GDM1 (cell line): ENCODE measurements at places on chromosomes 6 and 20.
A peak's percentile ranks its signal among the peaks of the same experiment; 100 is the strongest.

DNA sequence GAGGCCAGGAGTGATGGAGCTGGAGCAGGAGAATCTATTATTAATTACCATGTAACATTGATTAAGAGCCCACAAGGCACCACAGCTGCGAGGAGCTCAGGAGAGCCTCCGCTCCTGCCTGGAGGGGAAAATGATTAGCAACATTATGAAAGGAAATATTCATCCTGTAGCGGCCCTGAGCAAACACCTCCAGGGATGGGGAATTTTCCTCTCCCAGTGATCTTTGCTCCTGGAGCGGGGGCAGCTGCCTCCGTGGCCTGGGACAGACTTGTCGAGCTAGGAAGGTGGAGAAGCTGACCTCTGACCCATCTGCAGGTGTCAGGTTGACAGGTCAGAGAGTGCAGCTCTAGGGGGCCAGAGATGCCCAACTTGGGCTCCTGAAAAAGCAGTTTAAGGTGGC lies 40.1 kb upstream of the SIRPA start:
- no peak for DNase-seq

DNA sequence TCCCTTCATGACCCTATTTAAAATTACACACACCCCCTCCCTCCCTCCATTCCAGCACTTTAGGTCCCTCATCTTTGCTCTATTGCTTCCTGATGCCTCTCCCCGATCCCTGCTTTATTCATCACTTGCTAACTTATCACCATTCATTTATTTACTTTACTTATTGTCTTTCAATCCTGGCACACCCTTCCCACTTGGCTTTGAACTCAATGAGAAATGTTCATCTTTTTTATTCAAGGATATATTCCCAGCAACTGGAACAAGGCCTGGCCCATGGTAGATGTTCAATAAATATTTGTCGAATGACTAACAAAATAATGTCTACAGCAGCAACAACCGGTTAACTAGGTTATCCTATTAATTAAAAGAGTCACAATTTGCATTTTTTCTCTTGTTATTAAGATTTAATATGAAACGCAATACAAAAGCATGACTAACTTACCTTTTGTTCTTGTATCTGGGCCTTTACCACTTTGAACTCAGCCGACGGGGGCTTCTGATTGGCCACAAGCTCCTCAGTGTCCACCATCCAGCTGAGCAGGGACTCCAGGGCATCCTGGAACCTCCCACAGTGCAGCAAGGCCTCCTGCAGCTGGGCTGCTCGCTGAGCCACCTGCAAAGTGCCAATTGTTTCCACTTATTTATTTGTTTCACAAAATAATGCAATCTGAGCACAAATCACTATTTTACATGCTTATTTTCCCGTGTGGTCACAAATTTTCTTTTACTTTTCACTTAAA lies 107.8 kb downstream of the DST start:
- no peak for DNase-seq

DNA sequence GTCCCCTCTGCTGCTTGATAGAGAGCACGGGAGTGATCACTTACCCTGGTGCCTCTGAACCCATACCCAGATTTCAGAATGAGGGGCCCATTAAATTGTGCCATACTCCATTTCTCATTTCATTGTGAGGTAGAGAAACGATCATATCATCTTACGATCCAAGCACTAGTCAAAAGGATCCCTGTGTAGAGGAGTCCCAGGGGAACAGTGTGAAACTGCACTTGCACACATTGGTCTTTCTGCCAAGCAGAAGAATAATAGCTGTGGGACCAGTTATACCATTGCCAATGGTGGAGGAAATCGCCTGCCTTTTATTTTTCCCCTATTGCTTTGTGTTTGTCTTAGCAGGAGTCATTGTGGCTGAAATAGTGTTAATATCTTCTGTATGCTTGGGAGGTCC lies 161.9 kb downstream of the FARS2 start:
- DNase-seq: no peak

- no peak for DNase-seq
These were observed 10.0 kb upstream of the POU3F2 start for GRCh38 chr6:98824162-98824901.

DNA sequence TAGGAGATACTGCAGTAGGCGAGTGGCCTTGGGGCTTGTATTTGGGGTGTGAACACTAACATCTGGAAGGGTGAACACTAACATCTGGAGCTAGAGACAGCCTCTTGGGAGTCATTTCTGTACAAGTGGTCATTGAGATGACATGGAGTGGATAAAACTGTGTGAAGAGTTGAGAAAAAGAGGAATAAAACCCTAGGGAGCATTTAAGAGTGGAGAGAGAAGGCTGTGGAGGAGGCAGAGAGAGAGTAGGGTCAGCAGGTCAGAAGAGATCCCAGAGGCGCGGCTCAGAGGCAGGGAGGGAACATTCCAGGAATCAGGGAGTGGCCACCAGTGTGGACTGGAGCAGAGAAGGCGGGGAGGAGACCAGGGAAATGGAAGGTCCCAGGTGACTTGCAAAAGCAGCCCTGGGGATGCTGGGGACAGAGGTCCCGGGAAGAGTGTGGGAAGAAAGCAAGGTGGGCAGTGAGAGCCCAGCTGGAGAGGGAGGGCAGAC lies 202.0 kb upstream of the RNF24 start:
- no peak for DNase-seq

DNA sequence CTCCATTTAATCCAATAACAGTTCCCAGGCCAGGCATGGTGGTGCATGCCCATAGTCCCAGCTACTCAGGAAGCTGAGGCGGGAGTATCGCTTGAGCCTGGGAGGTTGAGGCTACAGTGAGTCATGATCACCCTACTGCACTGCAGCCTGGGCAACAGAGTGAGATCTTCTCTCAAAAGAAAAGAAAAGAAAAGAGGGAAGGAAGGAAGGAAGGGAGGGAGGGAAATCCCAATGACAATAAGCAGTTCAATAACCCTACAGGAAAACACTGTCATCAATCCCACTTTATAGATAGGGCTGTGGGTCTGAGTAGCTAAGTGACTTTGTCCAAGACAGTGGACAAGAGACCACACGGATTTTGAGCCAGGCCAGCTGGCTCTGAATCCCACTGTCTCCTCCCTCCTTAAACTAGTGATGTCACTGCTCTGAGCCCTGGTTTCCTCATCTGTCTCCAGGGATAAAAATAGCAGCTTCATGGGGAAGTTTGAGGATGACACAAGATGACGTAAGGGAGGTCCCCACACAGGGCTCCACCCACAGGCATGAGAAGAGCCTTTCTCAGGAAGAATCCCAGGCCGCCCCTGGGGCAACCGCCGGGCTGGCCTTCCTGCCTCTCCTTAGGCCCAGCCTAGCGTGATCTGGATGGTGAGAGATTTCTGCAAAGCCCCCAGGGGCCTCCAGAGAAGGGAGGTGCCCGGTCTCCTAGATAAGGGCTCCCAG lies 7.2 kb upstream of the TRIB3 start:
- DNase-seq: peak; percentile 28

DNA sequence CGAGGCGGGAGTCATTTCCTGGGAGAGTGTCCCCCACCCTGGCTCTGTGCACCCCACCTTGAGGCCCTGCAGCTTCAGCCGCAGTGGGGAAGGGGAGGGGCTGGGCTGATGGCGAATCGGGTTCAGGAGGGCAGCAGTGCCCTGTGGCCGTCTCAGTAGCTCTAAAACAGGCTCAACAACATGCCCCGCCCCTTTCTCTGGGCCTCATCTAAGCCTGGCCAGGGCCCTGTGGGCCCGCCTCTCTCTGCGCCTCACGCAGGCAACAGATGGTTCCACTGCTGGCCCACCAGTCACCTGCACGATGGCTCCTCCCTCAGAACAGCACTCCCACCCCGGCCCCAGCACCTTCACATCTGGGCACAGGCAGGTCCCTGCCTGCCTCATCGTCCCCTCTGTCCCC lies 30.2 kb downstream of the CHRNA4 start:
- no peak for DNase-seq

DNA sequence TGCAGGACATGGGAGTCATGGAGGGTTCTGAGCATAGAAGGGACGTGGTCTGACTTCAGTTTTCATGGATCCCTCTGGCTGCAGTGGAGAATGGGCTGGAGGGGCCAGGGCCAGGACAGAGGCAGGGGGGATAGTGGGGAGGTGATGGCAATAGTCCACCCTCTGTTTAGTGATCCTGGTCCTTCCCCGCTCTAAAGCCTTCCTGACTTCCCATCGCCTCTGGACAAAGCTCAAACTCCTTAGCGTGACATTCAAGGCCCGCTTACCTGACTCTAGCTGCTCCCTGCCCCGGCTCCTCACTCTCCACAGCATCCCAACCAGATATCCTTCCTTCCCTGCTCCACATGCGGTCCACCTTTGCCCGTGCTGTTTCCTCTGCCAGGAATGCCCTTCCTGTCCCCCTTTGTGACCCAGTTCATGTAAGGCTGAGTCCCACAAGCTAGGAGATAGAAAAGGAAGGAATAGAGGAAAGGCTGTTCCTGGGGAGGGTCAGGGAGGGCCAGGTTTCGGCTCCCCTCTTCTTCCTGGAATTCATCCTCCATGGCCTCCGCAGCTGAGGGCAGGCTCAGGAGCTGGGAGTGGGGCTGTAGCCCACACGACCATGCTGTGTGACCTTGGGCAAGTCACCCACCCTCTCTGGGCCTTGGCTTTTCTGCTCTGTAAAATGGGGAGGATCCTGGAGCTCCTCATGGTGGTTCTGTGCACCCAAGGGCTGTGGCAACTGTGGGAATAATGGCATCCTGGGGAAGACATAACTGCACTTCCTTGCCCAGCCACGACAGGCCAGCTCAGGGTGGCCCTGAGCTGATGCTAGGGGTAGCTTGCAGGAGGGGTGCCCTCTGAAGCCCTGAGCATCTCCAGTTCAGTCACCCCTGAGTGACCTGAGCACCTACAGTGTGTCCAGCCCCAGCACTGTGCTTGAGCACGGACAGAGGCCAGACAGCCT lies 116.1 kb downstream of the CEBPB start:
- no peak for DNase-seq

DNA sequence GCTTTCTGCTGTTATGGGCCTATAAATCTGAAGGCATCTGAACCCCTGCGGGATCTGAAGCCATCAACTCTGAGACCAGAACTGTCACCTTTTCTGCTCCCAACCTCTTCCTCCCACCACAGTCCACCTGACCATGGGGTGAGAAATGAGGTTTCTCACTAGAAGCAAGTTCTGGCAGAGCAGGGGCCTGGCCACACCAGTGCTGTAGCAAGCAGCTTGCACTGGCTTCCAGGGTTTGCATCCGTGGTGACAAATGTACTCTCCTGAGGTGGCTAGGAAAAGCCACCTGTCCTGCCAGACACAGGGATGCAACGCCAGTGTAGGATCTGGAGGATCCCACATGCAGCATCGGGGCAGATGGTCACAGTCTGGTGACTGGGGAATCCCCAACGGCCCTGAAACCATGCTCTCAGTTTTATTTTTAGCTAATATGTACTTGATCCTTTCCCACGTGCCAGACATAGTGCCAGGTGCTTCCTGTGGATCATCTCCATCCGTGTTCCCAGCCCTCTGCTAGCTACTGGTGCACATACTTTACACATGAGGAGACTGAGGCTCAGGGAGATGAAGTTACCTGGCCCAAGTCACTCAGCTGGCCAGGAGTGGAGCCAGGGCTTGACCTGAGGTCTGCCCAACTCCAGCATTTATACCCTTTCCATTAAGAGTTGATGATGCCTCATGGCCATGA lies 122.1 kb upstream of the SPACA1 start:
- DNase-seq: no peak

GRCh38 chr6:139758209-139758611 lies 383.8 kb upstream of the CITED2 start:
- DNase-seq: no peak

GRCh38 chr6:6682225-6682624 lies 93.7 kb downstream of the LY86 start:
- DNase-seq: no peak

- no peak for DNase-seq
These were observed 40.0 kb downstream of the IYD start for GRCh38 chr6:150408842-150409241.

DNA sequence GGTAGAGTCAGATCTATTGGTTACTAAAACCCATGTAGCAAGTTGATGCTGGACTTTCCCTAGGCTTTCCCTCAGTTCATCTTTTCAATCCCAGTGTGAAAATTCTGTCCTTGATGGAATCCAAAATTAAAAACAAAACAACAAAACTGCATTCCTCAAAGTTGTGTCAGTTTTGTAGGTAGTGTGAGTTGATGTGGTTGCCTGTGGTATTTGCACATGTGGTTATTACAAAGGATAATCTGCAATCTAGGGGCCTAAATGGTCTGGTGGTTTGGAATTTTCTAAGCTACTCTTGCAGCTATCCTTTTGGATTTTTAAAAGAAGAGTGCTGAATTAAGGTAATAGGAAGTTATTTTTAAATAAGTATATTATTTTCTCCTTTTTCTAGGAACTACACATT lies 132.2 kb upstream of the SCGN start:
- no peak for DNase-seq

- DNase-seq: no peak
These were observed 44.3 kb downstream of the MARCKS start for GRCh38 chr6:113901482-113901881.

DNA sequence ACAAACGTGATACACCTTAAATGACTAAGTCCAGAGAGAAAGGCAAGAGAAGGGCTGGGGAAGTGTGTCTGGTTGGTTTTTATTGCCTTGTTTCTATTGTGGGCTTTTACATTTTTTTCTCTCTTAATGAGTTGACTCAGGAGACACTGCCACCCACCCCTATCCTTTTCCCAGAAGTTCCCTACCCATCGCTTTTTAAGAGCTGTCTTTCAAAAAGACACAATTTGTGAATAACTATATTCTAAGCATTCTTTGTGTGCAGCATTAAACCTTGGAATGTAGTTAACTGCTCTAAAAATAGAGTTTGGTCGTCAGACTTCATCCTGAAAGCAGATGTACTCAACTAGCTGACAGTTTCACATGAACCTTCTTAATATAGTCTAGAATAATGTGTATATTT lies 174.9 kb downstream of the ISM1 start:
- DNase-seq: no peak

- no peak for DNase-seq
These were observed 54.5 kb downstream of the KIF16B start for GRCh38 chr20:16518784-16519084.

GRCh38 chr6:2141644-2142290 lies 103.6 kb downstream of the GMDS start:
- DNase-seq: peak; percentile 80

DNA sequence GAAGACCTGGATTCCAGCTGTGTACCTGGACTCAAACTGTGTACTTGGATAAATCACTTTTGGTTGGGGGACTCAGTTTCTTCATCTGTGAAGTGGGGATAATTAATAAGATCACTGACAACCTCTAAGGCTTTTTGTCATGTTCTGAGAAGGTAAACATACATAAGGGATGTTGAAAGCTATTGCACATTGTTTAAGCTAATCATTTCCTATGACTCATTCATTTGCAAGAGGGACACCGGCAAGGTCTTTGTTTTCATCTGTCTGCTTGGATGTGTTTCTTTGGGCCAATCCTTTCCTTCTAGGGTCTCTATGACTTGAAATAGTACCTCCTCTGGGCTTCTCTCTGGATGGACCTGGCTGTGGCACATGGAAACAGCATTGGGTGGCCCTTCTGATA lies 6.8 kb downstream of the PROKR2 start:
- no peak for DNase-seq
